PC-3 (cell line): ENCODE measurements at places on chromosomes 3 and 15. TPM values are rescaled to one million over a fixed set of nuclear protein-coding genes. Genes with fewer than 3 reads are reported as not detected.

GRCh38 chr15:56989411-56989924 lies 71.0 kb downstream of the TCF12 start:
- H3K27ac ChIP-seq: no peak overlapping the region
- no peak overlapping the region for H3K4me3 ChIP-seq
- no peak for DNase-seq
- H3K4me1 ChIP-seq: peaks cover 29% of the 10 kb centered on the region
- no peaks in the 10 kb centered on the region for H3K36me3 ChIP-seq
- H3K27me3 ChIP-seq: no peaks in the 10 kb centered on the region

- no peaks in the 10 kb centered on the region for H3K36me3 ChIP-seq
- DNase-seq: no peak
- H3K4me1 ChIP-seq: peaks cover 19% of the 10 kb centered on the region
- H3K27me3 ChIP-seq: no peaks in the 10 kb centered on the region
- H3K27ac ChIP-seq: no peak overlapping the region
Observed at GRCh38 chr3:71587958-71588357, 4.4 kb upstream of the FOXP1 start.

- no peak overlapping the region for H3K4me3 ChIP-seq
- no peaks in the 10 kb centered on the region for H3K36me3 ChIP-seq
- peak; percentile 60 for DNase-seq
- no peak overlapping the region for H3K27ac ChIP-seq
Observed at GRCh38 chr3:170055209-170055608, 17.4 kb downstream of the GPR160 start.

GRCh38 chr15:61090386-61091288 lies 138.5 kb downstream of the RORA start:
- H3K4me3 ChIP-seq: no peak overlapping the region
- no peaks in the 10 kb centered on the region for H3K36me3 ChIP-seq
- no peaks in the 10 kb centered on the region for H3K4me1 ChIP-seq
- H3K27me3 ChIP-seq: peaks cover 10% of the 10 kb centered on the region; the same call in 1 of the 2 replicates

The IDH3A gene
- 55.0 and 78.8 TPM in 2 replicates for total RNA-seq

The PIK3R4 gene
- 21.5 and 21.9 TPM in 2 replicates for total RNA-seq

The SCN5A gene
- 0.06 TPM in 1 of 2 replicates, not detected in the other for total RNA-seq

The CASR gene
- total RNA-seq: not detected in 2 replicates

The ADGRG7 gene
- total RNA-seq: not detected in 2 replicates
